ENCODE measurements at places on chromosomes 3 and 15. TPM values are rescaled to one million over a fixed set of nuclear protein-coding genes. Genes with fewer than 3 reads are reported as not detected.
A peak's percentile ranks its signal among the peaks of the same experiment; 100 is the strongest.

GRCh38 chr3:154275965-154276364 is 48.3 kb downstream of the DHX36 start:
- DNase-seq = no peak

GRCh38 chr3:176785171-176785570 is 412.1 kb downstream of the TBL1XR1 start:
- no peak for DNase-seq

DNA sequence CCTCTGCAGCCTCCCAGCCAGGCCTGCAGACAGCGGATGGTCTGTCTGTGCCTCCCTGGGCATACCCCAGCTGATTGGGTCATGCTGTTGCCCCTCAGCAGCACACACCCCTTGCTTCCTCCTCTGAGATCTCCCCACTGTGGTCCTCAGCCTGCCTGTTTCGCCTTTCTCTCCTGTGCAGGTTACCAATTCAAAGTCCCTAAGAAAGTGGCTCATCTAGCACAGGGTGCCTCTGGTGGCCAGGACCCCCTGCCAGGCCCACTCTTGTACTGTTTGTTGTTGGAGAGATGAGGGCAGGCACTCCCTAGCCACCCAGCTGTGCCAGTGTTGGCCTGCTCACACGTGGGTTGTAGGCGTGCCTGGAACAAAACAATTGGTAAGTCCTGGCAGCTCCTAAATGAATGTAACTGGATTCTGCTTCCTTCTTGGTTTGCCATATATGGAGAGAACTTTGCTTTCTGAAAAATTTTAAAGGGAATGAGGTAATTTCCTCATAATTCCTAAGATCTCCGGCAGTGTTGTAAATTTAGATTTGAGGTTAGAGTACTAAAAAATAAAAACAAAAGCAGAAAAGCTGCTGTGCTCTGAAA is 213.2 kb upstream of the IL12A start:
- no peak for DNase-seq

The THPO gene
- total RNA-seq = not detected

DNA sequence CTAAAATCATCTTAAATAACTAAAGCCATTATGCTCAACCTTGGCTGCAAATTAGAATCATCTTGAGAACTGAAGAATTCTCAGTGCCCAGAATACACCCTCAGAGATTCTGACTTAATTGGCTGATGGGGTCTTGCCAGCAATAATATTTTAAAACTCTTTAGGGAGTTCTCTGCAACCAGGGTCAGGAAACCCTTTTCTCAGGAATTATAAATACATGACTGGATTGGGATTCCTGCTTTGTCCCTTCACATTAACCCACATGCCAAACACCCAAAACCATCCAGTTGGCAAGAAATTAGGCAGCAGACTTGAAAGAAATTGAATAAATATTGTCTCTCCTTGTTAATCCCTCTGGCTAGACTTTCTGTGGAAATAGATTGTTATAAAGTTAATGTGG is 482.3 kb upstream of the NECTIN3 start:
- DNase-seq = no peak

DNA sequence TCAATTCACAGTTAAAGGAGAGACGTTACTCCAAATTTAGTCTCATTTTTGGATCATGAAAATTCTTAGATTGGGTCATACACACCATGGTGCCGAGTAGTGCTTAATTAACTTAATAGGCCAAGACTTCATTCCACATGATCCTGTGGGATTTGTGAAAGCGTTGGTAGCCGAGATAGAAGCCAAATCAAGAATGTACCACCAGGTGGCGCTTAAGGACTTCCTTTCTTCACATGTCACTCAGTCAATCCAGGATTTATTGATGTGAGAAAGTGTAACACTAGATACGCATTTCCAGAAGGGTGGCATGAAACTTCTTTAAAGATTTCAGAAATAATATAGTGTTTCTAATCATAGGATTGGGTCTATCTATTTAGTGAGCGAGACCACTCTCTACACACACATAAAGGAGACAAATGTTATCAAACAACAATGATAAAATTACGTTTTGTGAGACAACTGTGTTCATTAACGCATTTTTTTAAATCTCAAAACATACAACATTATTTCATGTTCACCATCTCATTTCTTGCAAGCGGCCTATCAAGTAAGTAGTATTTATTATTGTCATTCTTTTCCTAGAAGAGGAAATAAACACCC is 436.1 kb downstream of the CHL1 start:
- peak; percentile 27 for DNase-seq

The EXOSC7 gene
- total RNA-seq = 46.9 TPM

DNA sequence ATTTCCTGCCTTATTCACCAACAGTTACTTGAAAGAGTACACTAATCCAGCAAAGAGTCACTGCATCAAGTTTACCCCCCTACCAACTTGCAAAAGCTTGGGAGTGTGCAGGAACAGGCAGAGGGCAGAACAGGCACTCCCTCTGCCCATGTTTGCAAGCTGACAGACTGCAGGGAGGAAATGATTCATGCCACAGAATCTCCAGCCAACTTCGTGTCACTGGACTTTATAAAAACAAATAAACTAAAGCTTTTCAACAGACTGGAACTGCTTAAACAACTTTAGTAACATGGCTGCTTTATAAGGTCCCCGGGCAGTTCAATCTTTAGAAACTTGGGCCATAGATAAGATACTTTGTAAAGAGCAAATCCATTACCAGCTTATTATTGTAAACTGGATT is 129.5 kb downstream of the THRB start:
- no peak for DNase-seq

The SPPL2A gene
- 130 TPM for total RNA-seq

GRCh38 chr3:159764490-159765029 is 224.1 kb upstream of the IL12A start:
- DNase-seq = no peak

- no peak for DNase-seq
Measured at GRCh38 chr3:156142702-156143101, 22.3 kb downstream of the KCNAB1 start.
